ENCODE measurements at places on chromosomes 1 and 21.

DNA sequence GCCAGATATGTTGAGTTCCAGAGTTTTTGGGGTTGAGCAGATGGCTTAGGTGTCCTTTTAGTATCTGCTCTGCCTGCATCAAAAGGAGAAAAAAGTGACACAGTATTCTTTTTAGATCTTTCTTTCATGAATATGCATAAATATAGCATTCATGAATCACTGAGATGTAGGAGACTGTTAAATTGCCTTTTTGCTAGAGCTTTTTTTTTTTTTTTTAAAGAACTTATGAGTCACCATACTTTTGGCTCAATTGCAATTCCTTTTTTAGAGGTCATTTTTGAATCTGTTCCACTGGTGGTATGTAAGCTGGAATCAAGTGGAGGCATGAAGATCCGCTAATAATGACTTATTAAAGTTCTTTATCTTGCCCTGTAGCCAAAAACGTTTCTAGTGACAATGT, 480.9 kb upstream of the ZRANB2 start:
- no peak for DNase-seq

DNA sequence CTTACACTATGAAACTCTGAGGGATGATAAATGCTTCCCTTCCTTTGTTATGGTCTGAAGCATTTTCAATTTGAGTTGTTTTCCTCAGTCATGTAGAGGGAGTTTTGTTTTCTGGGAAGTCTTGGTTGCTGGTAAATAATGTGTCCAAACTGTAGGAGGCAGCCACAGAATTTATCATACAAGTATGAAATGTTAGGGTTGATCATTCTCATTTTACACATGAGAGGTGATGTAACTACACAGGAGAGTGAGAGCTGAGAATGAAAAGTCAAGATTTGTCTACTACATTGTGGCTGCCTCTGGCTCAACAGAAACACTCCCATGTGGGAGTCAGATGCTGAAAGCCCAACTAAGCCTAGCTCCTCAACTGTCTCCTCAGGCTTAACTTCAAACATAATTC, 182.5 kb upstream of the SGIP1 start:
- DNase-seq, result no peak

- no peak for DNase-seq
Observed at GRCh38 chr1:94745742-94746141, 74.4 kb upstream of the SLC44A3 start.

GRCh38 chr1:29327223-29327935, 91.1 kb downstream of the PTPRU start:
- DNase-seq, result no peak

DNA sequence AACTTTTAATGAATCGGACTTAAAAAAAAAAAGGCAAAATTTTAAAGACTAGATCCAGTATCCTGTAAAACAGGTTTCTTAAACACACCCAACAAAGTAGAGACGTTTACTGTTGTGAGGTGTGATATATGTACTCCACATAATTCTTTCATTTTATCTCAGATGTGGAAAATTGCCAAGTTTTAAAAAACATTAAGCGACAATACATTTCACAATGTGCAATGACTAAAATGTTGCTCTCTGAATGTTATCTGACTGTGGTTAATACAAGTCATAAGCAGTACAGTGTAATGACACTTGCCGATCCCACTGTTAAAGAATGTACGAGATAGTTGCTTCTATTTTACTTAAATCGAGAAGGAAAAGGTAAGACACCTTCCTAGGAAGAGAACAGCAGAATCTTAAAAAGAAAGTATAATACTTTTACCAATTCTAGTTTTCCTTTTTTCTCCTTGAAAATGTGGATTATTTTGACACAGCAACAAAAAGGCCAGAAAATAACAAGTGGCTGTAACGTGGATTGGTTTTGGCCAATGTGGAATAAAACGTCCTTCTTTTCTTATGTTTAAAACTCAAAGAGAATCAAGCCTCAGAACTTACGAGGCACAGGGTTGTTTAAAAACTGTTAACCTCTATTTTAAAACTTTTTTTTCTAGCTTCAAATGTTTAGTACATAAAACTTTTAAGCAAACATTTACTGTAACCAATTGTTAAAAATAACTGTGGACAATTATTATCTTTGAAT, 51.4 kb downstream of the TP53BP2 start:
- no peak for DNase-seq

DNA sequence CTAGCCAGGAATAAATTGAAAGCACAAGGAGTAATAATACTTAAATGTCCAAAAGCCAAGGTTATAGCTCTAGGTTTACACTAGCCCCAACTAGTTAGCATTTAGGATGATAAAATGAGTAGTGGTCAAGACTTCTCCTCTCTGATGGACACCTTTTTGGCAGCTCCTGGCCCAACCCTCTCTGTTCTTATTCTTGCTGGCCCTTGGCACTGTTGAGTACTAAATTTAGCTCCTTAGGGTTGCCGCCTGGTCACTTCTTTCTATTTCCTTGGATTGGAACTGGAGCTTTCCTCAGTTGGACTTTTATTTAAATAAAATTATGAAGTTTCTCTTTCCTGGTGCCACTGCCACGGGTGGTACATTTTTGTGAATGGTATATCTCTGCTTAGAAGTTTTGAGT, 28.3 kb downstream of the ARID1A start:
- no peak for DNase-seq

GRCh38 chr1:64539781-64540218, 69.9 kb downstream of the CACHD1 start:
- no peak for DNase-seq

DNA sequence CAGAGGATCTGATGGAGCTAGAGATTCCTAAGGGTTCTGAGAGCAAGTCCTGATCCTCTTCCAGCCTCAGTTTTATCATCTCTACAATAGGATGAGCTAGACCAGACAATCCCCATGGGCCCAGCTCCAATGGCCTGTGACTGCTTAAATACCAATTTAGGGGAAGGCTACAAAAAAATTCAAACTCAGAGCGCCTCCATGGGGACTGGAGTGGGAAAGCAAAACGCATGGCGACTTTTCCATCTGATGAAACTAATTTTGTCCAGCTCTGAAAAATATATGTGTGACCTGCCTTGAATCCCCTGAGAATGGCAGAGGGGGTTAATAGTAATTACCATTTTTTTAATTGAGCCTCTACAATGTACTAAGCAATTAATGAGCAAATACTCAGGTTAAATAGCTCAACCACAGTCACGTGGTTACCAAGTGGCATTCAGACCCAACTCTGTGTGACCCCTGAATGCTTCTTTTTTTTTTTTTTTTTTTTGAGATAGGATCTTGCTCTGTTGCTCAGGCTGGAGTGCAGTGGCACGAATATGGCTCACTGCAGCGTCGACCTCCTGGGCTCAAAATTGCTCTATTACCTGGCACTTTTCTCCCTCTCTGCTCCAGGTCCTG, 8.4 kb downstream of the EXTL1 start:
- no peak for DNase-seq
